ENCODE measurements at places on chromosomes 5 and 9.

DNA sequence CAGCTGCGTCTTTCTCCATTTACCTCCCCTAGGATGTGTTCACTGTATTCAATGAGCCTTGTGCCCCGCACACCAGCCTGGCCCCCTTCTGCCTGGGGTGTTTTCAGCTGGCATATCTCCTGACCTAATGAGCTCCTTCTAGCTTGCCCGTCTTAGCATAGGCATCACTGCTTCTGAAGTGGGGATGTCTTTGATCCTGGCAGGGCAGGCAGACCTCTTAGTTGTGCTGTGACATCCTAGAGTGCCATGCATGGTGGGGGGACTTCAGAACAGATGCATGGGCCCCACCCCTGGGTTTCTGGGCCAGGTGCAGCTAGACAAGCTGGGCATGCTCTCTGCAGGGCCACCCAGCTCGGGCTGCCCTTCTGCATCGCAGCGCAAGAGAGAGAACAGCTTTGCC lies 172.7 kb downstream of the GADD45G start:
- DNase-seq = no peak

GRCh38 chr5:74028406-74028805 lies 402.4 kb downstream of the ARHGEF28 start:
- DNase-seq = no peak

GRCh38 chr9:77019926-77020412 lies 514 bp downstream of the FOXB2 start:
- no peak for DNase-seq

GRCh38 chr9:116632990-116633838 lies 53.9 kb upstream of the TRIM32 start:
- DNase-seq = peak; percentile 78

- DNase-seq = peak; percentile 49
These were observed 81.3 kb downstream of the STK10 start for GRCh38 chr5:172106511-172107356.

- no peak for DNase-seq
These were observed 75.6 kb downstream of the RALGPS1 start for GRCh38 chr9:126989847-126990842.

DNA sequence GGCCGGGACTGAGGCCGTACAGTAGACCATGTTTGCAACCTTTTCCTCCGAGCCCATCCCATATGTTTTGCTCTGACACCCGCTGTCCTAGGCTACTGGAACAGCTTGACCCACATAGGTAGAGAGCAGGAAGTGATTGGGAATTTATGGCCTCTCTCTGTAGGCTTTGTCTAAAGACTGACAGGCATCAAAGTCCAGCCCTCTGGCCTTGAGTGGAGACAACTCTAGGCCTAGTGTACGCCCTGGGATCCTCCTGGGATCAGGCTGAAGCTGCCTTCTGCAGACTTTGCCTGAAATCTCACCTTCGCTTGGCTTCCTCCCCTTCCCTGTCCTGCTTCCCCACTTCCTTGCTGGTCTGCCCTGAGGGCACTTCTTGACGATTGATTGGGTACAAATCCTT lies 13.6 kb upstream of the AKNA start:
- DNase-seq = no peak
